Left kidney (tissue), 8 donors: ENCODE measurements at places on chromosomes 5 and 9. TPM values are rescaled to one million over a fixed set of nuclear protein-coding genes. Genes with fewer than 3 reads are reported as not detected.

Gene ZNF454
- 9.9 TPM for polyA plus RNA-seq

Gene IFNA2
- polyA plus RNA-seq = not detected

Gene CLPTM1L
- 140 TPM for polyA plus RNA-seq

Gene MCC
- polyA plus RNA-seq = 33.2 TPM

Gene PCDHB5
- polyA plus RNA-seq = 7.5 TPM

Gene PCA3
- 0.96 TPM for polyA plus RNA-seq

Gene PTPN3
- 60.7 TPM for polyA plus RNA-seq

Gene MEIKIN
- polyA plus RNA-seq = not detected

Gene ANKRD31
- polyA plus RNA-seq = 0.86 TPM

Gene ZNF622
- polyA plus RNA-seq = 22.9 TPM

Gene SCGB3A2
- 0.73 TPM for polyA plus RNA-seq

Gene TMEM8B
- polyA plus RNA-seq = 27.7 TPM

Gene ZNF608
- 83.4 TPM for polyA plus RNA-seq

Gene ANXA2R
- 1.4 TPM for polyA plus RNA-seq

Gene PCDHB7
- polyA plus RNA-seq = 4.5 TPM

Gene ADAMTSL1
- 16.3 TPM for polyA plus RNA-seq

Gene PDE8B
- 6.0 TPM for polyA plus RNA-seq

Gene GFI1B
- polyA plus RNA-seq = 0.52 TPM

Gene QRFP
- polyA plus RNA-seq = 0.30 TPM

Gene UAP1L1
- polyA plus RNA-seq = 6.9 TPM

Gene BARX1
- polyA plus RNA-seq = 0.25 TPM

Gene PCDHA9
- 0.03 TPM for polyA plus RNA-seq

Gene ANKRD34B
- 0.32 TPM for polyA plus RNA-seq

Gene POLR3G
- 4.9 TPM for polyA plus RNA-seq

Gene LPAR1
- polyA plus RNA-seq = 25.9 TPM
